ENCODE measurements at places on chromosomes 1 and 21.
A peak's percentile ranks its signal among the peaks of the same experiment; 100 is the strongest.

DNA sequence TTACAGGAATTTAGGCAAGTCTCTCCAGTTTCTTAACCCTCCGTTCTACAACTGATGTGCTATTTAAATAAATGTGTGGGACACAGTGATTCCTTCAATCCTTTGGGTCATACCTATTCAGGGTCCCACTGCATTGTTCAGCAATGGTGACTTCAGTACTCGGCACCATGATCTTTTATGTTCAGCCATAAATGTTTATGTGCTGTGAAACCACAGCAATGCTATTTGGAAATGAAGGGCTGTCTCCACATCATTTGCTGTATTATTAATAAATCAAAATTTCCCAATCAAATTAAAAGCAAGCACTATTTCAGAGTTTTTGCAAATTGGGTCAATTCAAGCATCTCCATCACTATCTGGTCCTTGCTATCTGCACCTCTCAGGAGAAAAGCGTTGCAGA is 84.8 kb downstream of the NR5A2 start:
- peak; percentile 32 for DNase-seq

- DNase-seq: no peak
Observed at GRCh38 chr1:172630868-172631267, 28.0 kb upstream of the FASLG start.

GRCh38 chr1:45007311-45007710 is 3.8 kb downstream of the HECTD3 start:
- DNase-seq: no peak

- no peak for DNase-seq
Observed at GRCh38 chr1:41802532-41803501, 115.9 kb downstream of the HIVEP3 start.

DNA sequence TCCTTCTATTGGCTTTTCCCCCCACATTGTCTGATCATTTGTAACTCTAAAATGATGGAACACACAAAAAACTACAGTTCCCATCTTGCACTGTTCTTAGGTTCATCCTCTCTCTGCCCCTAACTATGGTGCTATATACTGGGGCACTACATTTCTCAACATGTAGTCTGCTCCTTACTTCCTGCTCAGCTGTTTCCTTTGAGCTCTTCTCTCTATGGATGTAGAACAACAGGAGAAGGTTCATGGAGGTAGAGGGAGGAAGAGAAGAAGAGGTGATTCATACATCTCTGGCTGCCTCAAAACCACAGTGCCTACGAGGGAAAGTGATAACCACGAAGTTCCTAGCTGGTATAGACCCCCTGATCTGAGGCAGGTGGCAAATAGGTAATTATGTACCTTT is 7.0 kb upstream of the C1orf146 start:
- no peak for DNase-seq

DNA sequence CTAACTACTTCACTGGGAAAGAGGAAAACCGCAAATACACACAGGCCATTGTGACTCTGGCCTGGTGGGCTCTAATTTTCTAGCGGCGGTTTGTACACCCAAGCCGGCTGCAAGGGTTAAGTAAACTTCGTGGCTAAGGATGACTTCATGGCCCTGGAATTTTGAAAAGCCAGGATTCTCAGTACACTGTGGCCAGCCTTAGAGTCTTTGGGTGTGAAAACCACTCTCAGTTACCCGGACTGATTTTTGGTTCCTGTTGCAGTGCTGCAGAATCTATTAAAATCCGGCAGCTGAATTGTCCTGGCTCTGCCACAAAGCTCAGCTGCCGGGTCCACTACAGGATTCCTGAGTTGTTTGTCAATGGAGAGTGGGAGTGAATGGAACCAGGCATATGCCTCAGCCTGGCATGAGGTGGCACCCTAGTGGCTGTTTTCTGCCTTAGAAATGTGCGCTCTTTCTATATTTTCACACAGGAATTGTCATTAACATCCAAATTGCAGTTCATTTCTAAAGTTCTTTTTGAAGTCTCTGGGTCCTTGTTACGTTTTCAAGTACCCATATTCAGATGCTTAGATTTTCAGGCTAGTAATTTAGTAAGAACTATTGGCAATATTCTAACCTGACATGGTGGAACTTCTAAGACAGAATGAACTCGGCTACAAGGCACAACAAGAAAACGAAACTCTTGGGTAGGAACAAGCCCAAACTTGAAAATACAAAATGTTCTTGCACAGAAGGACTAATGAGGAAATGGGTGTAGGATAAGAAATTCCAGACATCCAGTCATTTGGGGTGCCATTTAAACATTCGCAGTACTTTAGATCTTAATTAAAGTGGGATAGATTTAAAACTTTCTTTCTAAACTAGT is 255.9 kb downstream of the NFIA start:
- peak; percentile 86 for DNase-seq

DNA sequence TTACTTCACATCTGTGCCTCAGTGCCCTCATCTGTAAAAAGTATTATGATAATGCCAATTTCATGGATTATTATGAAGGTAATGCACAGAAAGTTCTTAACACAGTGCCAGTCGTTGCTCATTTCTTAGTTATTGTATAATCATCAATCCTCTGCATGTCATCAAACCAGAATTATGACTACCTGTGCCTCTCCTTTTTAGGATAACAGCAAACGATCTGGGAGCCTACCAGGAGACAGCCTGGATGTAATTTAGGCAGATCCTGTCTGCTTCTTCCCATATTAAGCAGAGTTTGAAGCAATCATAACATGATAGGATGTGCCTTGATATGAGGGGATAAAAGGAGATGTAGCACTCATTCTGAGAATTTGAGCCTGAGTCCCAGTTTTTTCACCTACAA is 177.4 kb upstream of the DPT start:
- DNase-seq: no peak

GRCh38 chr1:20439282-20439681 is 46.7 kb downstream of the CAMK2N1 start:
- no peak for DNase-seq

GRCh38 chr1:157155658-157156057 is 17.5 kb upstream of the ETV3 start:
- peak; percentile 26 for DNase-seq

DNA sequence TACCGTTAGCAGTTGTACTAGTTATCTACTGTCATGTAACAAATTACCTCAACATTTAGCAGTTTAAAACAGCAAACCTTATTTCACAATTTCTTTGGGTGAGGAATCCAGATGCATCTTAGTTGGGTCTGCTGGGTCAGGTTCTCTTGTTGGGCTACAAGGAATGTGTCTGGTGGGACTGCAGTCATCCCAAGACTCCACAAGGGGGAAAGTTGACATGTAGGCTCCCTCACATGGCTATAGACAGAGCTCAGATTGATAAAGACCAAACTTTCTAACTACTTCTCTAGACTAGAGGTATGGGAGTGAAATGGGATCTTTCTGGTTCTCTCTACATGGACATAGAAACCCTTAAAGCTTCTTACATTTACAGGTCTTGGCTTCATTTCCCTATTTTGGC is 160.9 kb downstream of the UCK2 start:
- DNase-seq: peak; percentile 31

DNA sequence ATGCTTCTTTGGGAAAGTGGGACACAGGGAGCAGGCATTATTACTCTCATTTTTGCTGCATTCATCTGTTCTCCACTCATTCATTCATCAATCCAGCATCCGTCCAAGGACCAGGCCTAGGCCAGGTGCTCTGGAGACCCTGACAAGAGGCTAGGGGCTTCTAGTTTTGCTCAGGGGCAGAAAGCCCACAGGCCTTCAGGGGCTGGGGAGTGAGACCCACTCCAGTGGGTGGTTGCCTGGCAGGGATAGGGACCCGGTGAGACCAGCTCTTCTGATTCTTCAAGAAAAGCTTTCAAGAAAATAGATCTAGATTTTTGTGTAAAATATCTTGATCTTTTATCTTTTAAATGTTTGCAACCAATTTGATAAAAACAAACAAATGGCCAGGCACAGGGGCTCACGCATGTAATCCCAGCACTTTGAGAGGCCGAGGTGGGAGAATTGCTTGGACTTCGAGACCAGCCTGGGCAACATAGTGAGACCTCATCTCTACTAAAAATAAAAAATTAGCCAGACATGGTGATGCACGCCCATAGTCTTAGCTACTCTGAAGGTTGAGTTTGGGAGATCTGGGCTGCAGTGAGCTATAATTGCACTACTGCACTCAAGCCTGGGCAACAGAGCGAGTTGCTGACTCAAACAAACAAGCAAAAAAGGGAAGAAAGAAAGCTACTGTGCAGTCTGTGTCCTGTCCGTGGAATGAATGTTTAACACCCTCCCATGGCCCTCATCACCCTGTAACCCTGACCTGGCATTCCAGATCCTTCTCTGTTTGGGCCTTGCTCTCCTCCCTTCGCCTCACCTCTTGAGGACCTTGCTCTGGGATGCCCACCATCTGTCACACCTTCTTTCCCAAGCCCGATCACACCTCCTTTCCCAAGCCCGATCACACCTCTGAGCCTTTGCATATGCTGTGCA is 17.3 kb upstream of the LRP8 start:
- no peak for DNase-seq

DNA sequence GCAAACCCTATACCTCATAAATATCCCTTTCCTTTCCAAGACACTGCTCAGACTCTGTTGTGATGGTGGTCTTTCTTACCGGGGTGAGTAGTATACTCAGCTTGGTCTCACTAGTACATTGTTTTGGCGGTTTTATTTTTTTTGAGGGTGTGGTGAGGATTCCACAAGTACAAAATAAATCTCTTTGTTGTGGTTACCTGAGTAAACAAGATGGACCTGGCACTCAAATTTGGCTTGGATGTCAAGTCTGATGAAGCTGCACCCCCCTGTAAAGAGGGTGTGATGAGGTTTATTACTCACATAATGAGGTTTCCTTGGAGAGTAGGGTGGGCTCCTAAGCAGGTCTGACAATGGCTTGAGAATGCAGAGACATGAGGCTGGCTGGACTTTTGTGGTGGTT is 68.2 kb upstream of the KCNJ6 start:
- no peak for DNase-seq

DNA sequence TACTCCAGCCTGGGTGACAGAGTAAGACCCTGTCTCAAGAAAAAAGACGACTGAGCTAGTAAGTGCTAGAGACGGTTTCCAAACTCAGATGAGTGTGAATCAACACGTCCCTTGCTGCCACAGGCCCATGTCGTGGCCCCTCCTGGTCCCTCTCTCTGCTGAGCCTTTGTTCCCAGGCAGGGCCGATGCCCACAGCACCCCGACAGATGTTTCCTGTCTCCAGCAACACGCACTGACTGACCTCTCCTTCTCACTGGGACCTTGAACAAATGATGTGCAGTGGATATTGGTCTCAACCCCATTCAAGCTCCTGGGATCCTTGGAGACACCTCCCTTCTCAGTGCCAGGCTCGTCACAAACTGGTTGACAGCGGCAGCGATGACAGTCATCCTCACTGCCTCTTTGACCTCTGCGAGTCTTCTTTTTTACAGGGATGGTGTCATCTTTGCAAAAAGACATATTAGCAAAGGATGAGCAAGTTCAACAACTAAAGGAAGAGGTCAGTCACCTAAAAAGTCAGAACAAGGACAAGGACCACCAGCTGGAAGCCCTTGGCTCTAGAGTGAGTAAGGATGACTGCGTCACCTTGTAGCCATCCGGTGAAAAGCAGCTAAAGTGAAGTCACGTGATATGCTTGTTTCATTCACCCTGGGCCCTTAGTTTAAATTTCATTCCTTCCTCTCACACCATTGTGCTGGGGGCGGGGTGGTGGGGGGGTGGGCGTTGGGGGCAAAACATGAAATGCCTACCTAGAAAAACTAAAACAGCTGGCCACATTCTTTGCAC is 65.8 kb downstream of the FHAD1 start:
- DNase-seq: no peak

GRCh38 chr21:41508415-41509144 is 622 bp upstream of the TMPRSS2 start:
- DNase-seq: peak; percentile 32

DNA sequence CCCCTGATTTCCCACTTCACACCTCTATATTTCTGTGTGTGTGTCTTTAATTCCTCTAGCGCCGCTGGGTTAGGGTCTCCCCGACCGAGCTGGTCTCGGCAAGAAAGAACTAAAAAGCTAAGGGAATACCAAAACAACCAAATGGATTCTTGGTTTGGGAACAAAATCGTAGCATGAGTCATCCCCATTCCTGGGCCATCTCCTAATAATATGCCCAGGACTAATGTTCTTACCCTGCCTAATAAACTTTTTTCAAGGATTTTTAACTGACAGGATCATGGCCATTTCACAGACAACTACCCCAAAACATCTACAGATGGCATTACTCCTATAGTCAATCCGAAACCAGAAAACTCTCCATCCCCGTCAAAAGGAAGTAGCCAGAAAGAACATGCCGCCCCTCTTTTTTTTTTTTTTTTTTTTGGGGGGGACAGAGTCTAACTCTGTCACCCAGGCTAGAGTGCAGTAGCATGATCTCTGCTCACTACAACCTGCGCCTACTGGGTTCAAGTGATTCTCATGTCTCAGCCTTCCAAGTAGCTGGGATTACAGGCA is 4.1 kb upstream of the HPDL start:
- no peak for DNase-seq

- no peak for DNase-seq
Observed at GRCh38 chr1:172658871-172659453, at the start of gene FASLG. TSS of gene FASLG (plus strand) at chr1:172659103. CDS start at chr1:172659202, 99 bp downstream.

DNA sequence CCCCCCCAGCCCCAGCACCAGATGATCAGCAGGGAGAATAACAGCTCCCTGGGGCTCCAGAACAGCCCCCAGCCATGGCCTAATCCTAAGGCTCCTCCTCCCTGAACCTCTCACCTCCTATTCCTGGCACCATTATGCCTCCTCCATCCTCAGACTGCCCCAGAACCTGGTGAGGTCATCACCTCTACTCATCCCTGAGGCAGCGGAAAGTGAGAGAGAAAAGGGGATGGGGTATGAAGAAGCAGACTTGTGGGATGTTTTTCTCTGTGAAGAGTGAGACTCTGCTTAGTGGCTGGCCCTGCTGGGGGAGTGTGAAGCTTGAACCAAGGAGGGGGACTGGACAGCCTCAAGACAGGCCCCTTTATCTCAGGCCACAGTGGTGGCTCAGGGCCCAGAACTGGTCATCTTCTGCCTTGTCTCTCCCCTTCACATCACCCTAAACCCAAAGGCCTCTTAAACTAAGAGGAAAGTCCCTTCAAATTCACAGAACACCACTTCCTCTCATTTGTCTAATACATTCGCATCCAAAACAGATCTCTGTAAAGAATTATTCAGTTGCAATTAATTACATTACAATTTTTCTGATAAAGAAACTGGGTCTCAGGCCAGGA is 2.2 kb upstream of the PPM1J start:
- no peak for DNase-seq

DNA sequence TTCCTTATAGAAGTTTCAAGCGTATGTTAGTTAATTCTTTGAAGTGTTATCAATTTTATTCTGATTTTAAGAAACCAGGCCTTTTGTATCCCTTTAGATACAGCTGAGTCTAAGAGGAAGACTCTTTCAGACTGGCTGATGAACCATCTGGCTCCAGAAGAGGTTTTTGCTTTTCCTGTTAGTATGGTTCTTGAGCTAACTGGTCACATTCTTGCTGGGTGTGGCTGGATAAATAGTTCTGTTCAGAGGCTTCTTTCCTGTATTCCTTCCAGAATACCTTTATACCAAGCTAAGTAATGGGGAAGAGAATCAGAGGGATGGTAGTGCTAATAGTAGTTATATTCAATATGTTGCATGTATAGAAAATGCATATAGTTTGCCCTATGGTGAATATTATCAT is 12.4 kb downstream of the HS2ST1 start:
- DNase-seq: no peak
